ENCODE measurements at places on chromosomes 4 and X. TPM values are rescaled to one million over a fixed set of nuclear protein-coding genes. Genes with fewer than 3 reads are reported as not detected.

- ATAC-seq, result no peak
These were observed 51.8 kb upstream of the TRAM1L1 start for GRCh38 chr4:117137145-117137544.

DNA sequence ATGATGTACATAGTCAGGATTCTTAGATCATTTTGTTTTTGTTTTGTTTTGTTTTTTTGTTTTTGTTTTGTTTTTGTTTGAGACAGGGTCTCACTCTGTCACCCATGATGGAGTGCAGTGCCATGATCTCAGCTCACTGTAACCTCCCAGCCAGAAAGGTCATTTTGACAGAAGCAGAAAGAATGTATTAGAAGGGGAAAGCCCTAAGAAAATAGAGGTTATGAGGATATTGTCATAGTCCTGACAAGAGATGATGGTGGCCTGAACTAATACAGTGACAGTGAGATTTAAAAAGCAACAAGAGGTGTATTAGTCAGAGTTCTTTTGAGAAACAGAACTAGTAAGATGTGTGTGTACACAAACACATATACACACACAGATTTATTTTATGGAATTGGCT, 503.3 kb downstream of the RPA4 start:
- peak; percentile 50 for ATAC-seq

GRCh38 chr4:24912252-24913118, at the start of gene CCDC149:
CCDC149 (minus strand) TSS chr4:24913042; CDS start chr4:24912864, 178 bp downstream.
- no peak for ATAC-seq

Gene TRAPPC11
- total RNA-seq, result 22.0 TPM

Gene MGST2
- total RNA-seq, result 29.2 TPM

Gene PLP1
- total RNA-seq, result not detected

Measured in activated T-helper 17 cell treated with anti-CD3 and anti-CD28 coated beads, Interleukin-2, amount 50 U/mL, for 72 hours (primary cell).